Type B pancreatic cell (in vitro differentiated cells): ENCODE measurements at places on chromosomes 1 and 21. TPM values are rescaled to one million over a fixed set of nuclear protein-coding genes. Genes with fewer than 3 reads are reported as not detected.
A peak's percentile ranks its signal among the peaks of the same experiment; 100 is the strongest.

DNA sequence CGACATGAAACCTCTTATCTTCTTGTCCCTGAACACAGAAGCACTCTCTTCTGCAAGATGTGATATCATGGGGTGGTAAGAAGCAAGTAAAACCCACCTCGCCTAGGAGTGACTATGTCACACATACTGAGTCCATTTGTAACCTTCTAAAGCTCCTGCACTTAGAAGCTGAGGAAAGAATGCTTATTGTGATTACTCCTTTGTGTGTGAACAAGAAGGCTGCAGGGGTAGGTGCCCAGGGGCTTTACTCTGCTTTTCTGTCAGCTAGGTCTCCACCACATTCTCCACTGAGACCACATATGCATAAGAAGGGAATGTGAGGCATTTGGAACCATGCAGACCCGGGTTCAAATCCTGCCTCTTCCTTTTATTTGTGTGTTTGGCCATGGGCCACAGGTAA, 144.3 kb downstream of the DMRTA2 start:
- peaks cover 11% of the 10 kb centered on the region for H3K27me3 ChIP-seq
- no peaks in the 10 kb centered on the region for H3K36me3 ChIP-seq
- no peak overlapping the region for H3K4me3 ChIP-seq
- DNase-seq = no peak
- peaks cover 6% of the 10 kb centered on the region for H3K4me1 ChIP-seq

DNA sequence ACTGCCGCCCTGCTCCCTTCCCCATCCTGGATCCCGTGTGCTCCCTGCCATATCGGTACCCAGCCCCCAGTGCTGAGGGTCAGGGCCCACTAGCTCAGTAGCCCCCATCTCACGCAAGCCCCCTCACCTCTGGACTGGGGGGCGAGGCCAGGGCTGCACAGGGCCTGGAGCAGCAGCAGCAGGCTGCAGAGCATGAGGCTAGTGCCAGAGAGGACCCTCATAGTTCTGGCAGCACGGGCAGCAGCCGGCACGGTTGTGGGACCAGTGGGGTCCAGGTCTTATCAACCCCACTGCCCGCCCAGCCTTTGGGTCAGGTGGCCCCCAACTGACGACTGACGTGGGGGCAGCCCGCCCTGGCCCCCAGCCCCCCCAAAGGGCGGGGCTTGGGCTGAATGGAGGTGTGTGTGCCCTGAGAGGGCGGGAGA, at the start of gene MATN1:
Gene MATN1 (minus strand): TSS at position 255 of the 425 bp plus-strand sequence. CDS start 34 bp downstream, at position 221.
- H3K4me3 ChIP-seq = no peak within 1 kb of the TSS
- no peaks in the 10 kb centered on the region for H3K36me3 ChIP-seq
- H3K4me1 ChIP-seq = peaks cover 7% of the 10 kb centered on the region
- H3K27me3 ChIP-seq = no peaks in the 10 kb centered on the region

DNA sequence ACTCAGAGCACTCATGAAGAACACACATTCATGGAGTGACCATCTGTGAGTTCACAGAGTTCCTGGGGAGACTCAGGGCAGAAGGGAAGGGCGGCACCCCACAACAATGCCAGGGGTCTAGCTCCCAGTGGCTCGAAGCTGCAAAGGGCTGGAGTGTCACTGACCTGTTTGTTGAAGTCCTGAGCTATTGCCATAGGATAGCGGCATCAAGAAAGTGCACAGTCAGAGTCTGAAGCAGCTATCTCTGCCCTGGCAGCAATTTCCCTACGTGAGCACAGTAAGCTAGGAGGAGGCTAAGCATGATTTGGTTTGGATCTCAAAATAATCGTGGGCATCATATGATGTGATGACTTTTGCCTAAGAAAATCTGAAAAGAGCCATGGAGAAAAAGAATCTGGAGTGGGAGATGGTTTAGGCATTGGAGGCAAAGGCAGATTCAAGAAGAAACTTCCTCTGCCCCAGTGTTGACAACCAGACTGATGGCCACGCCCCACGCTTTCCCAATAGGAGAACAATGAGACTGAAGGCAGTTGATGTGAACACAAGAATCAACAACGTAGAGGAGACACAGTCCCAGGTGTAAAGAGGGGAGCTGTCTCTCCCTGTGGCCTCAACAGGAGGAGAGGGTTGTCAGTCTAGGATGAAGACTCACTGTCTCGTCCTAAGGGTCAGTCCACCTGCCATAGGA, 100.0 kb upstream of the SLC25A33 start:
- no peak for DNase-seq
- no peak overlapping the region for H3K4me3 ChIP-seq
- H3K27ac ChIP-seq = no peak overlapping the region
- peaks cover 44% of the 10 kb centered on the region for H3K4me1 ChIP-seq
- H3K36me3 ChIP-seq = no peaks in the 10 kb centered on the region

GRCh38 chr1:21650400-21650799, 18.8 kb downstream of the RAP1GAP start:
- no peaks in the 10 kb centered on the region for H3K36me3 ChIP-seq
- DNase-seq = no peak
- peaks cover 11% of the 10 kb centered on the region for H3K4me1 ChIP-seq
- H3K4me3 ChIP-seq = peak overlapping the region; percentile 69

GRCh38 chr1:156480016-156480370, 20.6 kb downstream of the MEF2D start:
- peaks cover 6% of the 10 kb centered on the region for H3K4me1 ChIP-seq
- no peak overlapping the region for H3K4me3 ChIP-seq
- DNase-seq = no peak
- H3K27ac ChIP-seq = no peak overlapping the region
- no peaks in the 10 kb centered on the region for H3K27me3 ChIP-seq

DNA sequence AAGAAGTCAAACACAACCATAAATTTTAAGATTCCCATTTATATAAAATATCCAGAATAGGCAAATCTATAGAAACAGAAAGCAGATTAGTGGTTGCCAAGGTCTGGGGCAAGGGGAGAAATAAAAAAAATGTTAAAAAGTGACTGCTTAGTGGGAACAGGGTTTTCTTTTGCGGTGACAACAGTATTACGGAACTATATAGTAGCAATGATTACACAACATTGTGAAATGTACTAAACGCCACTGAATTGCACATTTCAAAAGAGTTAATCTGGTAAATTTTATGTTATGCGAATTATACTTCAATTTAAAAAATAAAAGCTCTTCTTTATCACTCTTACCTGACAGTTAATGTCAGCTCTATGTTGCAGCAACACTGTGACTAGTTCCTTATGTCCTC, 105.2 kb downstream of the ACBD6 start:
- no peak overlapping the region for H3K27ac ChIP-seq
- no peak overlapping the region for H3K4me3 ChIP-seq
- no peaks in the 10 kb centered on the region for H3K4me1 ChIP-seq
- peaks cover 41% of the 10 kb centered on the region for H3K36me3 ChIP-seq
- DNase-seq = no peak

DNA sequence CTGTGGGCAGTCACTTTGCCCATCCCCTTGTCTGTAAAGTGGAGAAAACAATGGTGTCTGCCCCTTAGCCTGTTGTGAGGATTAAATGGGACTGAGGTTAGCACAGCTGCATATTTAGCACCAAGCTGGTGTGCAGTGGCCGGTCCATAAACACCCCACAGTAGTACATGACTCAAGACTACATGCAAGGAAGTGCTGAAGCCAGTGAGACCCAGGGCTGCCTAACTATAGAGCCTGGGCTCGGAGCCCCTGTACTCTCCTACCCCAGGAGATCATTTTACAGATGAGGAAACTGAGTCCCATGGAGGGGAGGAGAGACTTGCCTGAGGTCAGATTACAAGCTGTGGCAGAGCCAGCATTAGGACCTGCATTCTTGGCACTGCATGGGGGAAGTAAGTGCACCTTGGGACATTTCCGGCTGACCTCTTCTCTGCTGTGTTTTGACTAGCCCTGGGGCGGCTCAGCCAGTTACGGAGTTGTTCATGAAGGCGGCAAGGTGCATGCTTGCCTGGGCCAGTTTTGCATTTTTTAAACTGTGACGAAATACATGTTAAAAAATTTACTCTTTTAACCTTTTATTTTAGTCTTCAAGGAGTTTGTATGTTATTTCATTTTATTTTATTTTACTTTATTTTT, 3.2 kb downstream of the SERINC2 start:
- peaks cover 33% of the 10 kb centered on the region for H3K4me1 ChIP-seq
- peak overlapping the region; percentile 5 for H3K27ac ChIP-seq
- H3K27me3 ChIP-seq = peaks cover 17% of the 10 kb centered on the region
- no peak for DNase-seq
- H3K36me3 ChIP-seq = peaks cover 7% of the 10 kb centered on the region

DNA sequence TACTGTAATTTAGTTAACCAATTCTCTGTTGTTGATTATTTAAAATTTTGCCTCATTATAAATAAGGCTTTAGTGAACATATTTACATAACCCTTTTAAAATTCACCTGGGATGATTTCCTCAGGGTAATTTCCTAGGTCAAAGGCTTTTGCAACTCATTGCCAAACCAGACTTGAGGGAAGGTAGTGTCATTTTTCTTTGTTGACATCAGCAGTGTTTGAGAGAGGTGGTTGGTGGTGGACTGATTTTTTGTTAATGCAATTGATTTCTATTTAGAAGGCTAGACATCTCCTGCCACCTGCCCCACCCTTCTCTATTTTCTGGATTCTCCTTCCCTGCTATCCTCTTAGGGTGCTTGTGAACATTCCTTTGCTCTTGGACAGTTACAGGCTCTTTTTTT, 116.8 kb downstream of the HHAT start:
- no peak overlapping the region for H3K4me3 ChIP-seq
- peaks cover 3% of the 10 kb centered on the region for H3K27me3 ChIP-seq
- peaks cover 5% of the 10 kb centered on the region for H3K4me1 ChIP-seq
- no peak overlapping the region for H3K27ac ChIP-seq

DNA sequence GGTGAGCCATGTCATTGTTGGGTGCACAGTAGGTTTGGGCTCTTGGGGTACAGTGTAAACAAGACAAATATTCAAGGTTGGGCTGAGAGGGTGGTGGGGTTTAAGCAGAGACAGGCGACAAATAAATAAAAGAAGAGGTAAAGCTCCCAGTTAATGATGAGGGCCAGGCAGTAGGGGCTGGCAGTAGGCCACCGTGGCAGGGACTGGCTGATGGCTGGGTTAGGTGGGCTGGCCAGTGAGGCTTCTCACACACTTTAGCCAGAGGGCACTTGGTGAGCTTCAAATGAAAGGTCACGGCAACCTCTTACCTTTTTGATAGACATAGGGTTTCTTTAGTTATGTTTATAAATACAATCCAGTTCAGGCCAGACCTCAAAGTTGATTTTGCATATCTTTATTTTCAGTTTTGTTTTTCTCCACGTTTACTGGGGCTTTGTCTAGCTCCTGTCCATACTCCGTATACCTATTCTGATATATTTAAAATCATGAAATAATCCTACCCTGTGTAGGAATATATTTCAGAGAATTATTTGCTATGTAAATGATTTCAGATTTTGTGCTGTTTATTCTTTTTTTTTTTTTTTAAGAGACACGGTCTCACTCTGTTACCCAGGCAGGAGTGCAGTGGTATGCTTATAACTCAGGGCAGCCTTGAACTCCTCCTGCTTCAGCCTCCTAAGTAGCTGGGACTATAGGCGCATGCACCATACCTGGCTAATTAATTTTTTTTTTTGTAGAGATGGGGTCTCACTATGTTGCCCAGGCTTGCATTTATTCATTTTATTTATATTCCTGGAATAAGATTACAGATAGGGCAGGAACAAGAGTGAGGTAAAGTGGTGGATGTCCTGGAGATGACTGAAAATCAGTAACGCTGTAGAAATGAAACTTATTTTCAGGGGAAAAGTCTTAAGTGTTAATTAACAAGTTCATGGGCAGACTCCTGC, 122.7 kb downstream of the RYR2 start:
- H3K27me3 ChIP-seq = no peaks in the 10 kb centered on the region
- H3K27ac ChIP-seq = no peak overlapping the region
- no peak overlapping the region for H3K4me3 ChIP-seq
- no peak for DNase-seq
- H3K4me1 ChIP-seq = no peaks in the 10 kb centered on the region

DNA sequence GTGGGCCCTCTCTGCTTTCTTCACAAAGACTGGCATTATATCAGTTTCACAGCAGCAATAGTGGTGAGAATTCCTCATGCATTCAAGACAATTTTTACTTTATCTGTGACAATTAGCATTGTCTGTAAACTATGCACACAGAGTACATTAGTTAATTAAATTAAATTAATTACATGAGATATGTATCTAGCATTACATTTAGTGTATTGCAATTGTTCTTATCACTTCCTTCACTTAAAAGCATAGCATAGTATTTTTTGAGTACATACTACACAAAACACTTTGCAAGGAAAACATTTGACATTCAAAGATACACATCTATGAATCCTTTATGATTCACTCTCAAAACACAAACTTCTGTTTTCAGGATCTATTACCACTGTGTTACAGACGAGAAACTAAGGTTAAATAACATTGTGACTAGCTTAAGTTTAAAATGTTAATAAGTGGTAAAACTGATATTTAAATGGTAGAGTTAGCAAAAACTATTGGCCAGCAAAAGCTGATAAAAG, 1542.6 kb downstream of the PLA2G4A start:
- DNase-seq = no peak
- no peaks in the 10 kb centered on the region for H3K27me3 ChIP-seq
- H3K4me1 ChIP-seq = peaks cover 13% of the 10 kb centered on the region
- no peaks in the 10 kb centered on the region for H3K36me3 ChIP-seq

GRCh38 chr1:58848818-58849411, 65.1 kb upstream of the JUN start:
- no peaks in the 10 kb centered on the region for H3K36me3 ChIP-seq
- H3K27ac ChIP-seq = no peak overlapping the region
- no peak for DNase-seq
- H3K27me3 ChIP-seq = no peaks in the 10 kb centered on the region
- no peak overlapping the region for H3K4me3 ChIP-seq

DNA sequence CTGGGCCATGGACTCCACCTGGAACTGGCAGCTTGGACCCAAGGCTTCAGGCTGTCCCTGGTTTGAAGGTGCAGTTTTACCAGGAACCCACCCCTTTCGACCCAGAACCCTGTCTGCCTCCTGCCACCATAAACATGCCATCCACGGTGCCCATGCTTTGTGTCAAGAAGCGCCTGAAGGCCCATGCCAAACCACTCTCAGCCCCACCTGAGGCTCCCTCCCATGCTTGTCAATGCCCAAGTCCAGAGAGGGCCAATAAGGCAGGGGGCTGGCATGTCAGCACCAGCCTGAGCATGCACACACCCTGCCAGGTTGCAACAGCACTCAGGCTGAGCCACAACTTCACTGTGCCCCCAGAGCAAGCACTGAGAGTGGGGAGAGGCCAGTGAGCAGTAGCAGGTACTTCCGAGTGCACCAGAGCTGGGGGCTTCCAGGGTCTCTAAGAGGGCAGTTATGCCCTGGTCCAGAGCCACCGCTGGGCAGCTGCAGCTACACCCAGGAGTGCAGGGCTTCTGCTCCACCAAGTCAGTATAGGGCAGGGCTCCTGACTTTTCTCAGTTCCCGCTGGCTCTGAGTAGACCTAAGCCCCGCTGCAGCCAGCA, 1256.0 kb downstream of the AMY1C start:
- DNase-seq = no peak
- no peak overlapping the region for H3K4me3 ChIP-seq
- no peaks in the 10 kb centered on the region for H3K27me3 ChIP-seq
- no peaks in the 10 kb centered on the region for H3K36me3 ChIP-seq
- no peak overlapping the region for H3K27ac ChIP-seq

GRCh38 chr1:65493802-65494201, 73.3 kb downstream of the LEPR start:
- no peak for DNase-seq
- H3K4me3 ChIP-seq = no peak overlapping the region

GRCh38 chr1:27154469-27154990, 395 bp downstream of the SLC9A1 start:
- DNase-seq = no peak
- H3K4me1 ChIP-seq = peaks cover 38% of the 10 kb centered on the region
- H3K27ac ChIP-seq = peak overlapping the region; percentile 99
- peaks cover 3% of the 10 kb centered on the region for H3K36me3 ChIP-seq

F13B gene
- 0.48 and 0.93 TPM in 2 replicates for total RNA-seq

NMNAT2 gene
- 3.7 and 8.2 TPM in 2 replicates for total RNA-seq

SLC5A9 gene
- 1.6 and 2.1 TPM in 2 replicates for total RNA-seq

HMGCS2 gene
- total RNA-seq = 19.1 and 34.7 TPM in 2 replicates

ESRRG gene
- 20.7 and 26.2 TPM in 2 replicates for total RNA-seq

PCP4 gene
- total RNA-seq = 20.3 and 31.0 TPM in 2 replicates

IPP gene
- total RNA-seq = 18.2 and 21.0 TPM in 2 replicates

LMX1A gene
- 13.5 and 34.4 TPM in 2 replicates for total RNA-seq

AMY1C gene
- not detected in 2 replicates for total RNA-seq
